Adrenal gland (tissue), 19 donors: ENCODE measurements at places on chromosomes 12 and 14. TPM values are rescaled to one million over a fixed set of nuclear protein-coding genes. Genes with fewer than 3 reads are reported as not detected.

GRCh38 chr12:95262808-95263207 lies 45.2 kb downstream of the VEZT start:
- no peak for DNase-seq
- no peak overlapping the region for H3K27ac ChIP-seq
- no peak overlapping the region for H3K4me3 ChIP-seq
- peaks cover 22% of the 10 kb centered on the region for H3K36me3 ChIP-seq

The BAG5 gene
- 17.8 TPM for total RNA-seq

- no peaks in the 10 kb centered on the region for H3K27me3 ChIP-seq
- H3K36me3 ChIP-seq, result no peaks in the 10 kb centered on the region
- H3K4me1 ChIP-seq, result no peaks in the 10 kb centered on the region
- no peak overlapping the region for H3K4me3 ChIP-seq
Measured at GRCh38 chr14:61602733-61603077, 92.6 kb upstream of the HIF1A start.

The PAPLN gene
- total RNA-seq, result 13.2 TPM

DNA sequence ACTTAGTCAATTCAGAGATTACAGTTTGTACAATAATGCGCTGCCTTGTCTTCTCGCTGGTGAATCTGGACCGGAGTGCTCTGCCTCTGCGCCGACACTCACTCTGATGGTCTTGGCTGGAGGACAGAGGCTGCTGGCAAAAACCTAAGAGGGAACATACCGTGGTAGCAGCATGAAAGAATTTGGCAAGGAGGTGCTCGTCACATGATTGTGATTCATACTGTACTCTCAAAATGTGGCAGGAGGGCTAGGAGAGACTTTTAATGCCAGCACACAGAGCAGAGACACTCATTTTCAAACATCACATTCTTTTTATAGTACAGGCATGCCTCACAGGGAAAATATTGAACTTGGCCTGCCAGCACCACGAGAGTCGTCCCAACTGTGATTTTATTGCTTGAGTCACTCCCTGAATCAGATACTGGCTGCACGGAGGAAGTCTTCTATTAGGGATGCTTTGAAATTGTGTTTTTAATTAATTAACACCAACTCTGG lies 67.8 kb downstream of the HMGA2 start:
- DNase-seq, result peak; percentile 84
- H3K27ac ChIP-seq, result peak overlapping the region; percentile 48
- H3K27me3 ChIP-seq, result peaks cover 5% of the 10 kb centered on the region
- H3K4me3 ChIP-seq, result no peak overlapping the region
- H3K36me3 ChIP-seq, result no peaks in the 10 kb centered on the region

The KCNH3 gene
- total RNA-seq, result 2.4 TPM

- no peaks in the 10 kb centered on the region for H3K27me3 ChIP-seq
- no peak for DNase-seq
- no peak overlapping the region for H3K4me3 ChIP-seq
Measured at GRCh38 chr14:22434901-22435550, 154.0 kb downstream of the DAD1 start.

The SDS gene
- total RNA-seq, result 2.5 TPM

The PTPN6 gene
- total RNA-seq, result 24.5 TPM

The FITM1 gene
- 14.5 TPM for total RNA-seq

DNA sequence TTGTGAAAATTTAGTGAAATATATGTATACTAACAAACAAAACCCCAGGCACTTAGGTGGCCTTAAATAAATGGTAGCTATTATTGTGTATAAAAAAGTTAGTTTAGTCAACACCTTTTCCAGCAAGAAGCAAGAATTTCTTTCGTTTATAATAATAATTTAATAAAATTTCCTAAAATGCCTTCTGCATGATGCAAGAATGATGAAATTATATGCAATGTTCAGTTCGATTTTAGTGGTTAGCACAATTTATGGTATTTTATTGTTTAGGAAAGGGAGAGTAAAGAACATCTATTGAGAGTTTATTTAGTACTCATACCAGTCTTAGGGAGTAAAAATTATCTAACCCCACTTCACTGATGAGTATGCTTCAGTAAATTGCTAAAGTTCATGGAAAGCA lies 290.8 kb downstream of the APAF1 start:
- no peaks in the 10 kb centered on the region for H3K27me3 ChIP-seq
- H3K4me1 ChIP-seq, result no peaks in the 10 kb centered on the region
- H3K4me3 ChIP-seq, result no peak overlapping the region
- DNase-seq, result no peak
- no peak overlapping the region for H3K27ac ChIP-seq

- no peak for DNase-seq
- no peak overlapping the region for H3K27ac ChIP-seq
- peaks cover 17% of the 10 kb centered on the region for H3K4me1 ChIP-seq
- H3K4me3 ChIP-seq, result no peak overlapping the region
- no peaks in the 10 kb centered on the region for H3K36me3 ChIP-seq
- no peaks in the 10 kb centered on the region for H3K27me3 ChIP-seq
Measured at GRCh38 chr14:94119071-94119470, 8.5 kb downstream of the IFI27 start.

GRCh38 chr12:70787612-70788011 lies 132.9 kb downstream of the PTPRR start:
- H3K27ac ChIP-seq, result no peak overlapping the region
- DNase-seq, result no peak
- no peaks in the 10 kb centered on the region for H3K4me1 ChIP-seq
- no peak overlapping the region for H3K4me3 ChIP-seq
- no peaks in the 10 kb centered on the region for H3K36me3 ChIP-seq

The PTPRQ gene
- total RNA-seq, result 0.12 TPM

- no peaks in the 10 kb centered on the region for H3K36me3 ChIP-seq
- DNase-seq, result no peak
- H3K4me1 ChIP-seq, result peaks cover 8% of the 10 kb centered on the region
- H3K27ac ChIP-seq, result peak overlapping the region; percentile 40
- no peak overlapping the region for H3K4me3 ChIP-seq
- H3K27me3 ChIP-seq, result no peaks in the 10 kb centered on the region
Measured at GRCh38 chr14:103199124-103199523, 75.9 kb downstream of the TNFAIP2 start.

The GXYLT1 gene
- 9.0 TPM for total RNA-seq

- H3K4me3 ChIP-seq, result no peak overlapping the region
- H3K4me1 ChIP-seq, result no peaks in the 10 kb centered on the region
- no peak overlapping the region for H3K27ac ChIP-seq
- no peak for DNase-seq
- no peaks in the 10 kb centered on the region for H3K27me3 ChIP-seq
Measured at GRCh38 chr14:89445273-89445973, 28.4 kb upstream of the FOXN3 start.

DNA sequence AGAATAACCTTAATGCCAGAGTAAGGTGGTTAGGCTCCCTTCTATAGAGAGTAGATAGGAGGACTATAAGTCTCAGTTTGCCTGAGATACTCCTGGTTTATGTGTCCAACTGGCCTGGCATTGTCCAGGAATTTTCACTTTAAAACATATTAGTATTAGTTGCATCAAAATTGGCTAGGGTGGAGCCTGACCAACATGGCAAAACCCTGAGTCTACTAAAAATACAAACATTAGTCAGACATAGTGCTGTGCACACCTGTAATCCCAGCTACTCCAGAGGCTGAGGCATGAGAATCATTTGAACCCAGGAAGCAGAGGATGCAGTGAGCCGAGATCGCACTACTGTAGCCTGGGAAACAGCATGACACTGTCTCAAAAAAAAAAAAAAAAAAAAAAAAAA lies 11.9 kb downstream of the WDHD1 start:
- H3K4me1 ChIP-seq, result no peaks in the 10 kb centered on the region
- no peak overlapping the region for H3K4me3 ChIP-seq
- H3K27ac ChIP-seq, result no peak overlapping the region

GRCh38 chr14:70964492-70964891 lies 57.2 kb downstream of the PCNX1 start:
- H3K27me3 ChIP-seq, result no peaks in the 10 kb centered on the region
- H3K36me3 ChIP-seq, result no peaks in the 10 kb centered on the region
- peaks cover 8% of the 10 kb centered on the region for H3K4me1 ChIP-seq
- no peak overlapping the region for H3K27ac ChIP-seq

DNA sequence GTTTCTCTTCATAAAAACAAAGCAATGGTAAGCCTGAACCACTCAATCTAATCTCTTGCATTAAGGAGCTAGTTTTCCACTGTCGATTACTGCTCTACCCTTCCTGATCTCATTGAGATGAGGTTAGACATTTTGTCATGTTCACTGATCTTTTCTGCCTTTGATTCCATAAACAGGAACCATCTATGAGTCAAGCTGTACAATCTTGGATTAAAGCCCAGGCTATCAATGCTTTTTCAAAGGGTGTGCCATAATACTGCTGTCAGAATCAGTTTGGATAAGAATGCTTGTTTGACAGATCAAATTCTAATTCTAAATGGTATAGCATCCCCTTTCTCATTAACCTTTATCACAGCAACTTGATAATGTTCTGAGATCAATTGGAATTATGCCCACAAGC lies 16.1 kb downstream of the GRIP1 start:
- no peaks in the 10 kb centered on the region for H3K27me3 ChIP-seq
- H3K4me1 ChIP-seq, result no peaks in the 10 kb centered on the region
- H3K36me3 ChIP-seq, result no peaks in the 10 kb centered on the region
- no peak for DNase-seq
- no peak overlapping the region for H3K27ac ChIP-seq

DNA sequence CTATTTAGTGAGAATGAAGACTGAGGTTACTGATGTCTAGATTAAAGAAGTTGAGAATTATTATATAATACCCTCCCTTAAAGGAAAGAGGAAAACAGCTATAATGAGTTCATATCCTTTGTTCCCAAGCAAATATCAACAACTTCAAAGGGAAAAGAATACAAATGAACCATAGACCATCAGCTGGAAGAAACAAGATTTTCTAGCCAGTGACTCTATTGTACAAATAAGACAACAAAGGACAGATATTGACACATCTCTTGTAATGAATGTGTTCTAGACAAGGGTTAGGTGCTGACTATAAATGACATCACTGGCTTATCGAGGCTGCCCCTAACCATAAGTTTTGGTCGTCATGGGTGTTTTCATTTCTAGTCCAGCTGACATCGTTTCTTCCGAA lies 48.2 kb downstream of the SLC38A4 start:
- no peaks in the 10 kb centered on the region for H3K4me1 ChIP-seq
- H3K36me3 ChIP-seq, result no peaks in the 10 kb centered on the region
- no peak for DNase-seq
- H3K27me3 ChIP-seq, result no peaks in the 10 kb centered on the region
- no peak overlapping the region for H3K4me3 ChIP-seq

DNA sequence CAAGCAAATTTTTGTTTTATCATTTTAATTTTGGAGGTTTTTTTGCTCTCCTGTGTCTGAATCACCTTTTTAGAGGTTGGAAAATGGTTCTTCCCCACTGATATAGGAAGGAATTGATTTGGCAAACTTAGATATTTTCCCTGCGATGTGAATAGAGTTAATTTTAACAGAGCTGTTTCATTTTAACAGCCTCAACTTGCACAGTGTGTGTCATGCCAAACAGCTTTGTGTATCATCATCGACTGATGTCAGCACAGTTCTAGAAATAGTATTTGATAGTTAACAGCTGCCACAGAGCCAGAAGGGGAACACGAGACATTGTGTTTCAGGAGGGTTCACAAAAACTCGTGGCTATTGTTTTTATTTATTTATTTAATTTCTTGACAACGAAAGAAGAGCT lies 243.1 kb upstream of the FOXN3 start:
- no peak for DNase-seq
- no peaks in the 10 kb centered on the region for H3K27me3 ChIP-seq
- H3K27ac ChIP-seq, result peak overlapping the region; percentile 11
- H3K4me3 ChIP-seq, result no peak overlapping the region

GRCh38 chr12:49052451-49053208 lies 8.0 kb downstream of the KMT2D start:
- H3K27ac ChIP-seq, result no peak overlapping the region
- no peak for DNase-seq
- H3K36me3 ChIP-seq, result no peaks in the 10 kb centered on the region
- H3K4me1 ChIP-seq, result peaks cover 27% of the 10 kb centered on the region
- no peaks in the 10 kb centered on the region for H3K27me3 ChIP-seq

GRCh38 chr12:50062728-50063460 lies 5.5 kb downstream of the ASIC1 start:
- no peak overlapping the region for H3K27ac ChIP-seq
- no peaks in the 10 kb centered on the region for H3K36me3 ChIP-seq
- H3K4me3 ChIP-seq, result no peak overlapping the region
- H3K4me1 ChIP-seq, result no peaks in the 10 kb centered on the region
- DNase-seq, result no peak

The PLEKHD1 gene
- total RNA-seq, result not detected

The CLEC9A gene
- not detected for total RNA-seq

GRCh38 chr12:52313461-52313860 lies 7.7 kb downstream of the KRT83 start:
- H3K4me1 ChIP-seq, result no peaks in the 10 kb centered on the region
- DNase-seq, result peak; percentile 21
- peaks cover 19% of the 10 kb centered on the region for H3K27me3 ChIP-seq
- no peaks in the 10 kb centered on the region for H3K36me3 ChIP-seq
- H3K27ac ChIP-seq, result no peak overlapping the region

DNA sequence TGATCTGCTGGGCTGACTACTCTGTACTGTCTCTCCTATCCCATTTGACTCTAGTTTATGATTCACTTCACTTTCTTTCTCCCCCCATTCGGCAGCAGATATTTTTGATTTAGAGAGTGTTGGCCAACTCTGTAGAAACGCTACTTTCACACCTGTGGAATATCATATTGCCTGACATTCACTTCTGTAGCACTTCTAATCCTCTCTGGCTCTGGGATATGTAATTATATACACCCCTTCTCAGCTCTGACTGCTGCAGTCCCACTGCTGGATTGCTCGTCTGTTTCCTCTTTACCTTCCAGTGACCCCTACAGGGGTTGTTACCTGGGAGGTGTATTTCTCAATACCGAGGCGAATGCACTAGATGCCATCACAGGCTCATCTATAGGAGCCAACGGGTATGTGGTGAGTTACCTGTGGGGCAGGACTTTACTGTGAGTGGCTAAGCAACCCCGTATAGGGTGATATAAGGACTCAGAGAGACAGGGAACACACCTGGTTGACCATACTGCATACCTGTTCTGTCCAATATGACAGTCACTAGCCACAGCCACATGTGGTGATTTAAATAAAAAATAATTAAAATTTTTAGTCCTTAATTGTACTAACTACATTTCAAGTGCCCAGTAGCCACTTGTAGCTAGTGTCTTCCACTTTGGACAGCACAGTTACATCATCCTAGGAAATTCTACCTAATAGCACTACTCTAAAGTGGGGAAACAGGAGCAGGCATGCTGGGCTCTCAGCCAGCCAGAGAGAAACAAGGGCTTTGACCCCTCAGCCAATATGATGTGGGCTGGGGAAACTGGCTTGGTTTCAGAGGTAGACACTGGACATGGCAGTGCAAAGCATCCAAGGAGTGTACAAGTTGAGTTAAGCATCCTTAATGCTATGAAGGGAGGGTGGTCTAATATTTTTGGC lies 95.0 kb downstream of the C12orf75 start:
- H3K27me3 ChIP-seq, result no peaks in the 10 kb centered on the region
- no peak for DNase-seq
- no peak overlapping the region for H3K27ac ChIP-seq
- no peaks in the 10 kb centered on the region for H3K4me1 ChIP-seq

GRCh38 chr12:24561882-24562770 lies 386.8 kb downstream of the BCAT1 start:
- H3K4me1 ChIP-seq, result no peaks in the 10 kb centered on the region
- no peaks in the 10 kb centered on the region for H3K36me3 ChIP-seq
- no peaks in the 10 kb centered on the region for H3K27me3 ChIP-seq
- DNase-seq, result peak; percentile 45

The WIF1 gene
- total RNA-seq, result 0.53 TPM

- no peaks in the 10 kb centered on the region for H3K27me3 ChIP-seq
- H3K27ac ChIP-seq, result no peak overlapping the region
- H3K4me1 ChIP-seq, result no peaks in the 10 kb centered on the region
- no peak overlapping the region for H3K4me3 ChIP-seq
Measured at GRCh38 chr12:43291516-43291915, 260.5 kb downstream of the ADAMTS20 start.

The TCL1B gene
- not detected for total RNA-seq
